ENCODE measurements at places on chromosomes 6 and 20. TPM values are rescaled to one million over a fixed set of nuclear protein-coding genes. Genes with fewer than 3 reads are reported as not detected.

GPANK1 gene
- 8.2 TPM for total RNA-seq

TRMT11 gene
- 23.9 TPM for total RNA-seq

HRH3 gene
- 0.10 TPM for total RNA-seq

IRF4 gene
- total RNA-seq, result 6.2 TPM

PLEKHG1 gene
- 49.8 TPM for total RNA-seq

WFDC10B gene
- not detected for total RNA-seq

CCN6 gene
- 0.39 TPM for total RNA-seq

ZNF334 gene
- total RNA-seq, result 7.6 TPM

GMPR gene
- total RNA-seq, result 12.8 TPM

JPH2 gene
- 11.3 TPM for total RNA-seq

PREX1 gene
- 15.8 TPM for total RNA-seq

ATP9A gene
- 24.6 TPM for total RNA-seq

PRSS35 gene
- total RNA-seq, result 4.4 TPM

MYT1 gene
- total RNA-seq, result 0.20 TPM

PRDM1 gene
- 15.1 TPM for total RNA-seq

CENPW gene
- total RNA-seq, result 5.0 TPM

MICB gene
- total RNA-seq, result 1.2 TPM

NT5E gene
- 31.2 TPM for total RNA-seq

TREM1 gene
- total RNA-seq, result 1.6 TPM

SLC22A2 gene
- not detected for total RNA-seq

C20orf204 gene
- total RNA-seq, result 0.39 TPM

BMP2 gene
- 13.8 TPM for total RNA-seq

TAGAP gene
- total RNA-seq, result 4.5 TPM

NKAIN4 gene
- total RNA-seq, result 3.7 TPM

ARFGEF3 gene
- 1.1 TPM for total RNA-seq

MAP7 gene
- total RNA-seq, result 12.6 TPM

CST1 gene
- not detected for total RNA-seq

CNBD2 gene
- 2.7 TPM for total RNA-seq

KCNK15 gene
- total RNA-seq, result 0.59 TPM

ADGRG6 gene
- 43.5 TPM for total RNA-seq

PNLDC1 gene
- 0.30 TPM for total RNA-seq

DEK gene
- 125 TPM for total RNA-seq
